ENCODE measurements at places on chromosomes 3 and 15.
A peak's percentile ranks its signal among the peaks of the same experiment; 100 is the strongest.

- DNase-seq = no peak
These were observed 23.1 kb downstream of the CCNL1 start for GRCh38 chr3:157136647-157137387.

- DNase-seq = peak; percentile 84
These were observed at the start of gene PLSCR2 for GRCh38 chr3:146469150-146470017. Gene PLSCR2 (minus strand): TSS chr3:146469561. CDS start chr3:146459904, 9,657 bp downstream.

DNA sequence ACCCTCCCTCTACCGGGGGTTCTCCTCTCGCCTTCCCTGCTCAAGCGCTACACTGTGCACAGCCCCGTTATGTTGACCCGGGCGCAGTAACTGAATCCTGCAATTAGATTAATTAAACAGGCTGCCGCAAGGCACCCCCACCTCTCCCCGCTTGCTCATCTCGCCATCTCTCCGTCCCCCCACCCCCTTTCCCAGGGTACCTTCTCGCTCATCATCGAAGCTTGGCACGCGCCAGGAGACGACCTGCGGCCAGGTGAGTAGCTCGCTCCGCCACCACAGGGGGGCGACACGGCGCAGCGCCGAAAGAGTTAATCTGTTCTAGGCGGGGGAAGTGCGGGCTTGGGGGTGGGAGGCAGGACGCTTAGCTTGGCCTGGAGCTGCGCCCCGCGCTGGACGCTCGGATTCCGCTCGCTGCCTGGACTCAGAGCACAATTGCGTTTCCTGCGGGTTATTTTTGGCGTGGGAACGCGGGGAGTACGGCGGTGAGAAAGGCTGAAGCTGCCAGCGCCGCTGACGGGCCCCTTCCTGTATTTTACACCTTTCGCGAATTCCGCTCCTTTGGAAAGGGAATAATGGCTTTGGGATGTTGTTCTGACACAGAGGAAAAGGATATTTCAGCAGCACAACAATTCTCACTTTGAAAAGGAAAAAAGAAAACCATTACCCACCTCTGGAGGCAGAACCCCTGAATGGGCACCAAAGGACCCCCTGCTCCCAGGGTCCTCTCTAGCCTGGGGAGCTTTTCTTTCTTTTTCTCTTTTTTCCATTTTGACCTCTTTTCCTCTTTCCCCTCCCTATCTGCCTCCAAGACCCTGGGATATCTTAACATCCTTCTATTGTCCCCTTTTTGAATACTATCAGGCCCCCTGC lies 1.5 kb downstream of the DLL4 start:
- no peak for DNase-seq

DNA sequence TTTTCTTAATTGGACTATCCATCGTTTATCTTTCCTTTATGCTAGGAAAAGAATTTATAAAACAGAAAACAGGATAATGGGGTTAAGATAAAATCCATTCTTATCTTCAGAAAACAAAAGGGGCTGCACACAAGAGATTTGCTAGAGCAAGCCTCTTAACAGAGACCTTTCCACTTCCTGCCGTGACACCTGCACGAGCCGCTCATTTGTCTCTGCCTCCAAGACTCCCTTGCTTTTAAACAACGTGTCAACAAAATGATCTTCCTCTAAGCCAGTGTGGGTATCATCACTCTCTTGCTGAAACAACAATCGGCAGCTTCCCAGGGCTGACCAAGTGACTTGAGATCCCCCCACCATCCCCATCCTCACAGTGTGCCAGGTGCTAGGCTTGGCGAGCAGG lies 33.1 kb downstream of the GABRB3 start:
- DNase-seq = no peak

GRCh38 chr3:12138044-12138443 lies 20.7 kb downstream of the TIMP4 start:
- no peak for DNase-seq

- no peak for DNase-seq
These were observed 270.5 kb upstream of the ADAMTS9 start for GRCh38 chr3:64958199-64958843.

DNA sequence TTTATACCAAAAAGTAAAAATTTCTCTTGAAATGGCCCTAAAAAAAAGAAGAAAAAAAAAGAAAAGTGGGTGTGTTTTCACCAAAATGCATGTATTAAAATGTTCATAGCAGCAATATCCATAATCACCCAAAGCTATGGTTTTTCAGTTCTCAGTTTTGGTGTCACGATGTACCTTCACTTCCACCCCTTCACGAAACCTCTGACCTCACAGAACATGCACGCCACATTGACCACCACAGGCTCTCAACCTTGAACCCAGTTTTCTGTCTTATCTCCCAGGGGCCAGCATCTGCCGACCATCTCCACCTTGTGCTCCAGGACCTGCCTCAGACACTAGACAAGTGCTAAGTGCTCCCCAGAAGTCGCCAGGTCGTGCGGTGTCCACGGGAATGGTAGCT lies 30.4 kb downstream of the COLQ start:
- no peak for DNase-seq

DNA sequence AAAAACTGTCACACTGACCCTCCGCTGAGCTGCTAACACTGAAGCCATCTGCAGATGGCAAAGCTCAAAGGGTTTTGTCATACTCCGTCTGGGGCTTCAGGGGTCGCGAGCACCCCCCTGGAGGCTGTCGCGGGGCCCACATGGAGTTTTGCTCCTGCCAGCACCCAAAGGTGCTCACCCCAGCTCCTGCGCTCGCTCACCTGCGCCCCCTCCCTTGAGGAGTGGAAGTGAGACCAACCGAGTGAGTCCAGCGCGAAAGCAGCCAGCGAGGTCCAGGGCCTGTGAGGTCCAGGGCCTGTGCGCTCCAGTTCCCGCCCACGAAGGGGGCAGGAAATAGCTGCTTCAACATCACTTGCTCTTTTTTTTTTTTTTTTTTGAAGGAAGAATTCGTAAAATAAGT lies 208.5 kb downstream of the ROBO2 start:
- no peak for DNase-seq

Data from SHP77 treated with DMSO at 0.1 percent for 48 hours (cell line).